ENCODE measurements at places on chromosomes 12 and 14. TPM values are rescaled to one million over a fixed set of nuclear protein-coding genes. Genes with fewer than 3 reads are reported as not detected.

PLXNC1 gene
- total RNA-seq = 0.83 TPM

NAV3 gene
- 8.7 TPM for total RNA-seq

BICDL1 gene
- 0.16 TPM for total RNA-seq

KCNK13 gene
- total RNA-seq = not detected

TRIM9 gene
- total RNA-seq = 6.0 TPM

EP400 gene
- total RNA-seq = 16.3 TPM

WASHC3 gene
- 39.5 TPM for total RNA-seq

HSPA2 gene
- total RNA-seq = 2.7 TPM

EML5 gene
- total RNA-seq = 2.8 TPM

CYP46A1 gene
- total RNA-seq = not detected

GPRC5D gene
- total RNA-seq = not detected

LRRIQ1 gene
- 0.45 TPM for total RNA-seq

DLST gene
- total RNA-seq = 47.6 TPM

TRHDE gene
- 16.2 TPM for total RNA-seq

MSI1 gene
- total RNA-seq = 0.19 TPM

Measured in A375 (cell line).